Stimulated activated naive CD8-positive, alpha-beta T cell treated with anti-CD3 and anti-CD28 coated beads, Interleukin-15, Interleukin-2, amounts not matched to agents 100 U/mL and 50 U/mL, for 24 hours (primary cell): ENCODE measurements at places on chromosomes 12 and 14.

DNA sequence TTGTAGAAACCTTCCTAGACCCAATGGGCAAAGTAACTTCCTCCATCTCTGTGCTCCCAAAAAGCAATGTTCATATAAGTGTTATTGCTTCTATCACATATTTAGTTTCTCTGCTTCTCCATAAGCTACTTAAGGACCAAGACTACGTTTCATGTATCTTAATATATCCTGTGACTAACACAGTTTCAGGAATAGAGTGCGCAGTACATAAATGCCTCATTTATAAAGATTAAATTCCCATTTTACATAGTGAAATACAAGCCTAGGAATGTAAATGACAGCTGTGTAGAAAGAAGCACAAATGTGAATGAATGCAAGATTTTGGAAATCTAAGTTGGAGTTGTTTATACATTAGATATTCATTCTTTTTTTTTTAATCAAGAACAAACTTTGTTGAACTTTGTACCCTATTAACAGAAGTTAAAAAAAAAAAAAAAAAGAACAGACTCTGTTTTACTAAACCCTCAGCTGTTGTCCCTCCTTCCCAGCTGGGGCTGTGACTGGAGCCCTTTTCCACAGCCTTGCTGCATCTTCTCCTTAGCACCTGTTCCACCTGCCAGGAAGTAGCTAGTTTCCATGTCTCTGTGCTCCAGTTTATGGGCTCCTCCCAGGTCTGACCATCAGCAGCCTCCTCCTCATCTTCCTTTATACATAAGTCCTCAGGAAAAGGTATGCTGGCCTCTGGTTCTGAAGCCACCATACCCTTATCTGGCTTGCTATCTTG is 7.0 kb upstream of the METTL17 start:
- DNase-seq, result no peak

GRCh38 chr14:23321572-23322547 is 603 bp downstream of the PABPN1 start:
- peak; percentile 69 for DNase-seq

DNA sequence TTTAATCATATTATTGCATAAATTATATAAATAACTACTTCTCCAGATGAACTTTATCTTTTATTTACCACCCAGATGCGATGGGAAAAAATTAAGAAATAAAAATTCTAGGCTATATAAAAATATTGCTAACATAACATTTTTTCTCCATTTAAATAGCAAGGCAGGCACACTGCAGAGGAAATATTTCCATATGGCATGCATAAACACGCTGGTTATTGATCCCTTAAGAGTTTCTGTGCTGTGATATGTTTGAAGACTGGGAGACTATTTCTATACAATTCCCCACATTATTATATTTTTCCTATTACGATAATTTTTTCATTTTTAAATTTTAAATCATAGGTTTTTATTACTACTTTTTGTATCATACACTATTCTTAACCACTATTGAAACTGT is 131.5 kb downstream of the C12orf50 start:
- no peak for DNase-seq

- DNase-seq, result no peak
Measured at GRCh38 chr14:50813544-50813863, 17.5 kb downstream of the NIN start.

DNA sequence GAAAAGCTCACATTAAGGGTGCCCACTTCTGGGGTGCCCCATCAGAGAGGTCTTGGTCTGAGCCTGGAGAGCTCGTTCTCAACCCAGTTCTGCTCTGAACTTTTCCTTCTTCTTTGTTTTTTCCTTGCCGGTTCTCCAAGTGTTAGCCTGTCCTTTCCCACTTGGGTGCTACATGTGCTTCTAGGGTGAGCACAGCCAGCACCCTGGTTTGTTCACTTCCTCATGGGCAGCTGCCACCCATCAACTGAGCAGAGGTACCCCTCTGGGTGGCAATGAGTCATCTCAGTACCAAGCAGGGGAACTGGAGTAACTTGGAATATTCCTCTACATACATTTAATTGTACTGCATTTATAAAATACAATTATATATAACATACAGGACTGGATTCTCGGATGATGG is 3.9 kb upstream of the SYNE3 start:
- DNase-seq, result peak; percentile 45

DNA sequence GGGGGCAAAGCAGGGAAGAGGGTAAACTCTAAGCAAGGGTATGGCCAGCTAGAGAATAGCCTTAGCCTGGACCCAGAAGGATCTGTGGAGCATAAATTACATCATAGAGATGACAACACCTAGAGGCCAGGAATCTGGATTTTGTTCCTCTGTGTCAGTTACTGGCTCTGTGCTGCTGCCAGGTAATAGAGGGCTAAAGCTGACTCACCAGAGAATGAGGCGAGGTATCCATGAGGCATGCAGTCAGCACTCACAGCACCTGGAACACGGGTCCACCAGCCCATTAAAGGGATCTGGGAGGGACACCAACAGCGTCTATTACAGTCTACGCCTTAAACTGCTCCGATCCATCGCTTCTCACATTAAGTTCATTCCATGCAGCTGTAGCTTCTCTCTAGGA is 74.9 kb upstream of the CMKLR1 start:
- DNase-seq, result no peak

GRCh38 chr12:77813558-77813957 is 17.1 kb upstream of the NAV3 start:
- DNase-seq, result no peak

DNA sequence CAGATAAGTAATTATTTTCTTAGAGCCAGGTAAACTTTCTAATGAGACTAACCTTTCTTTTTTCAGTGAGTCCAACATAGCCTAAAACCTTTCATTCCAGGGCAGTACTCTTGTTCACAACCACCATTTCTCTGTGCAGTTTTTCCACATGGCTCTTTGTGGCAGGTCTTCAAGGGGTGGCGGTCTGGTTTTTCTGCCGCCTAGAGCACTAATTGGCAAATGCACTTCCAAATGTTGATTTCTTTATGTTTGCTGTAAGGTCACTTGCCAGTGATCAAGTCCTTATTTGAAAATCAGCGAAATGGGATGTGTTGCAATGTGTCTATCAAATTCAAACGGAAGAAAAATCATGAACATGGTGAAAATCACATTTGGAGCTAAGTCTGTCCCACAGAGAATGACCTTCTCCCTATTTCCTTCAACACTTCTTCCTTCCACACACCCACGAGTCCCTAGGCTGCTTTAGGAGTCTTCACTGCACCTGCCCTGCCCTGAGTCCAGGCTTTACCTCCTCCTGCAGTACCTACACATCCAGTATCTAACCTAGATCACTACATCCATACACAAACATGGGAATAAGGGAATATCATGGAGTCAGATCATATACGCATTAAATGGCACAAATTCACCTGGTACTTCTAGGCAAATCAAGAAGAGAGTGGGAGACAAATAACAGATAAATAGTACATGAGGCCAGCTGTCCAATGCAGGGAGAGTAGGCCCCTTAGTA is 1.9 kb downstream of the SRGAP1 start:
- DNase-seq, result no peak

GRCh38 chr12:62400135-62400534 is 66.5 kb upstream of the MON2 start:
- DNase-seq, result no peak

- DNase-seq, result no peak
Measured at GRCh38 chr14:83096092-83096491, 1562.4 kb upstream of the SEL1L start.

GRCh38 chr12:72110937-72111650 is 161.1 kb upstream of the TRHDE start:
- DNase-seq, result no peak

GRCh38 chr12:100826323-100826722 is 31.7 kb downstream of the ANO4 start:
- DNase-seq, result peak; percentile 15

GRCh38 chr12:120825337-120825736 is 78.8 kb downstream of the SPPL3 start:
- no peak for DNase-seq

DNA sequence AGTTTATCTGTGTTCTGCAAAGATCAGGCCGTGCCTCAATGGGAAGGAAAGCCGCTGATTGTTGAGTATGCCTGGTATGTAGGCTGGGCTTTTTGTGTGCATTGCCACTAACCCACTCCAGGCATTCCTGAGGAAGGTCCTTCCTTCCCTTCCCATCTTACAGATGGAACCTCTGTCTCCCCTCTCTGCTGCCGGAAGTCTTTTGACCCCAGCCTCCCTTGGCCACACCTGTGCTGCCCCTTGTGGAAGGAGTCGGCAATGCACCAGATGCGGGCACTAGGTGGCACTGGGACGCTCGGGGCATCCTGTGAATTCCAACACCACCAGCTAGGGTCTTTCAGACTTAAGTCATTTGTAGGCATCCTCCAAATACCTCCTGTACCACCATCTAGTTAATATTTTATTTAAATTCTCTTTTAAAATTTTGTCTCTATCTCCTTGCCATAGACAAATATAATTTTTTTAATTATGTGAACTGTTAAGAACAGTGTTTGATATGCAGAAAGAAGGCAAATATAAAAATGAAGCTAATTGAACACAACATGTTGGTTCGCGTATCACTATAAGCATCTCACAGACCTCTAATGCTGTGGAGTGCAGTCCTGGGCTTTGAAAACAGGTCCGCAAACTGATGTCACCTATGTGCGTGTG is 99.6 kb downstream of the RIN3 start:
- peak; percentile 85 for DNase-seq

DNA sequence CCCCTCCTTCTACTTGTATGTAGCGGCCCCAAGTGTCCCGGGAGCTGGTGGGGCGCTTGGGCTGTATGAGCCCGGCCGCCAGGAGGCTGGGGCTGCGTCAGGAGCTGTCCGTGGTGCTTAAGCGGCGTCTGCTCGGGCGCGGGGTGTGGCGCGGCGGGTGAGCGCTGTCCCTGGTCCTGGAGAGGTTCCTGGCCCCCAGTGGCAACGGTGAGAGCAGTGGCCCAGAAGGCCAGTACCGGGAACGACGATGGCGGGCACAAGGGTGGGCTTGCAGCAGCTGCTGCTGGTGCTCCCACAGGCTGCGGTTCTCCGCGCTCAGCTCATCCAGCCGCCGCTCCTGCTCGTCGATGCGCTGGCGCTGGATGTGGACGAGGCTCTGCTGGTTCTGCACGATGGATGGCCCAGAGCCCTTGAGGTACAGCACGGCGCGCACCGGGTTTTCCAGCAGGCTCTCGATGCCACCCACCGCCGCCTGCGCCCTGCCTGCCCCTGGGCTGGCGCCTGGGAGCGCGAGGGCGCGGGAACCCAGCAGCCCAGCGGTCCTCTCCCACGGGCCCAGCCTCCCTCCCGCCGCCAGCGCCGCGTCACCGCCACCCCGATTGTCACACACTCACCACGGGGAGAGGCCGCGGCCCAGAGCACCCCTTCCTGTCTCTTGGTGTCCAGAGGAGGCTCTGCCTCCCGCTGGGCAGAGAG is 41.9 kb upstream of the FKBP4 start:
- peak; percentile 87 for DNase-seq

- no peak for DNase-seq
Measured at GRCh38 chr12:6716874-6717437, 6.9 kb upstream of the COPS7A start.

GRCh38 chr14:71487941-71488340 is 444.3 kb upstream of the RGS6 start:
- no peak for DNase-seq

- DNase-seq, result no peak
Measured at GRCh38 chr14:71712478-71712877, 219.8 kb upstream of the RGS6 start.

- no peak for DNase-seq
Measured at GRCh38 chr12:87796961-87797516, 232.2 kb downstream of the C12orf50 start.

DNA sequence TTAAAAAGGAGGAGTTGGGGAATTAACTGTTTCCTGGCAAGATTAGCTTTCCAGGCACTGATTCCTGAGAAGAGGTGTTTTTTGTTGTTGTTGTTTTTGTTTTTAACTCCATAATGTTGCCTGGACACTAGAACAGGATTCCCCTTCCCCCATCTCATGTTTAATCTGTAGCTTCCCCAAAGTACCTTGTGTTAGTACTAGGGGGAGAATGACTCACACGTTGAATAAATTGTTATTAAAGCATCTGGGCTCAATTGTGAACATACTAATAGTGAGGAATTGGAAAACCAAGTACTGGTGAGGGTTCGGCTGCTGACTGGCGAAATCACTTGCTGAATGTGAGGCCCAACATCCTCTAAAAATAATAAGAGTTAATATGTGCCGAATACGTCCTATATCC is 1.3 kb upstream of the GNG2 start:
- no peak for DNase-seq

DNA sequence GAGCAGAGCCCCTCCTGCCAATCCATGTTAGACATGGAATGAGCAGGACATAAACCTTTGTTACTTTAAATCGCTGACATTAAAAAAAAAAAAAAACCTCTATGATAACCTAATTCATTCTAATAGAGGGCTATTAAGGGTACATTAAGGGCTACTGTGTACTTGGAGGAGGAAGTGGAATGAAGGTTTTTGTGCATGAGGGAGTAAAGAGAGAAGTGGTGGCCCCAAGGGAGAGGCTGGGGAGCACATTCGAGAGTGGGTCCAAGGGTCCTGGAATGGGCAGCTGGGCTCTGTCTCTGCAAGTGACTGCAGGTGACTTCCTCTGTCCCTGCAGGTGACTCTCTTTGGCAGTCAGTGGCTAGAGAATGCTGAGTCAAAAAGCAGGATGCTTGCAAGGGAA is 32.1 kb upstream of the PTGDR start:
- DNase-seq, result no peak

GRCh38 chr14:51228890-51229289 is 11.2 kb upstream of the TMX1 start:
- DNase-seq, result no peak

- no peak for DNase-seq
Measured at GRCh38 chr12:128820723-128821432, 2.9 kb downstream of the SLC15A4 start.

DNA sequence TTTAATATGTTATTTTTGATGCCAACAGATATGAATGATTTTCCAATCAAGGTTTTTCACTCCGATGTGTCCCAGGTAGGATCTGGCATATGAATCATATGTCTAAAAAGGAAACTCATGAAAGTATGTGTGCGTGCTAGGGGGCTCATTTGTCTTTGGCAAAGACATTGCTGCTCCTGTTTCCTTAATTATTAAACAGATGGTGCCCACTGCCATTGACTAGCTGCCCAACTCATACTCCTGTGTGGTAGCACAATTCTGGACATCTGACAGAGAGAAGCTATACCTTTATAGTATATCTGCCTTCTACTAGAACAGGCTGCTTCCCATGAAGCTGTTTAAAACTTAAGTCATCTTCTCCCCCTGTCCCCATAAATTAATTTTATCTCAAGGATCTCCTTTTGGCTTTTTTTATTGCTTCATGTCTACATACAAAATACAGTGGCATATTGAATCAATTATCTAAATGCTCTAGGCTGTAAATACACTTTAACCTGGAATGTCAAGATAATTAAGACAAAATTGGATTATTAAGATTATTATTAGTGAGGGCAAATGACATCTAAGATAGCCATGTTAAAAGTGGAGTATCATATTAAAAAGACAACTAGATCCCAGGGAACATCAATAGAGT is 1.4 kb upstream of the PDE3A start:
- no peak for DNase-seq

- no peak for DNase-seq
Measured at GRCh38 chr12:11577658-11578260, 71.7 kb upstream of the ETV6 start.
